NCI-H1105 (cell line): ENCODE measurements at places on chromosomes 7 and 10.

DNA sequence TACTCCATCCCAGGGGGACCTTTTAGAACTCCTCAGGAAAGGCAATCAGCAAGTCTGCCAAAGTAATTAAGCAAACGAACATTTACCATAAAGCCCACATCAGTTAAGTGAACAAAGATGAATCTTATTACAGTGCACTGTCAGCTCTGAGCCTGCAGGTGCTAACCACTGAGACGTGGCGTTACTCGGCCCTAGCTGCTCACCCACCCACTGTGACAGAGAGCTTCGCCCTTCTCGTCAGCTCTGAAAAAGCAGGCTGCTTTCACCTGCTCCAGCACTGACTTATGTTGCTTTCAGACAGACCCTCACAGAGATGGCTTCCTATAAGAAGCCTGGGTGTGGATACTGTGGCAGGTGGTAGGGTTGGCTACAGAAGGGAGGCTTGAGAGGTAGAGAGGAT is 57.7 kb upstream of the KCNIP2 start:
- peak; percentile 5 for DNase-seq

DNA sequence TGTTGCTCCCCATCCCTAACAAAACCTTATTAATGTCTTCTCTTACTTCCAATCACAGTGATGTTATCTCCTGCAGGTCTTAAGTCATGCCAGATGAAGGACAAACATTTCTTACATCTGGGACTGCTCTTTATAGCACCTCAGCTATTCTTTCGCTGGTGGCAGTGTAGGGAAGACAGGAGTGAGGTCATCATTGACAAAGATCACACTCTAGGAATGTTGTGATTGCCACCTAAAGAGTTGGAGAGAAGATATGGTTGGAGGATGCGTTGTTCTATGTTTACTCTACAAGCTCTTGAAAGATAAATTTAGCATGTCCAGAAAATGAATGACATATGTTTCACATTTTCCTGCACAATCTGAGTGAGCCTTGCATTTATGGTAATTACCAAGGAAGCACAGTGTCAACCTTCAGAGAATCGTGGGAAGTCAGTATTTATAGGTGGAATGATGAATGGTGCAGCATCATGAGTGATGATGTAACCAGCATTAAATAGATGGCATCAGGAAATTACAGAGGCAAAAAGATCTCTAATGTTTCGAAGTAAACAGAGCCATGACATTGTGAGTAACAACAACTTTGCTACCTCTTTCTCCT is 188.1 kb upstream of the STEAP1 start:
- DNase-seq: no peak

- DNase-seq: no peak
These were observed 59.2 kb downstream of the LHPP start for GRCh38 chr10:124520558-124521428.

GRCh38 chr10:77905781-77906180 is 20.8 kb downstream of the DLG5 start:
- no peak for DNase-seq

- DNase-seq: no peak
These were observed 27.4 kb upstream of the SYPL1 start for GRCh38 chr7:106139265-106140251.

- no peak for DNase-seq
These were observed 5.3 kb downstream of the ATXN7L1 start for GRCh38 chr7:105871142-105871541.

DNA sequence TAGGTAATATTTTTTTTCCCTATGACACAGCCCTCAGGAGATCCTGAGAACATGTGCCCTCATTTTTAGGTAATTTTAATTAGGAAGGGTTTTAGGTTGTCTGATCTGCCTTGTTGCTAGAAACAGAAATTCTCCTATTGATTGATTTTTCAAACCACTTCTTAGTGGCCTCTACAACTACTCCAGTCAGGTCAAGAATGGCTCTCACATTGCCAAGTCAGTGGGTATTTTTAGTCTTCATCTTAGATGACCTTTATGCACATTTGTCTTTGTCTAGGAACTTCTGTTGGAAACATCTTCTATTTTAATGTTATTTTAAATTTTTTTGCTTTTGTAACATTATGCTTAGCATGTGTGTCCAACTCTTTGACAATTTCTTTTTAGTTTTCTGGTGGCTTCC is 162.3 kb downstream of the MLLT10 start:
- DNase-seq: no peak

DNA sequence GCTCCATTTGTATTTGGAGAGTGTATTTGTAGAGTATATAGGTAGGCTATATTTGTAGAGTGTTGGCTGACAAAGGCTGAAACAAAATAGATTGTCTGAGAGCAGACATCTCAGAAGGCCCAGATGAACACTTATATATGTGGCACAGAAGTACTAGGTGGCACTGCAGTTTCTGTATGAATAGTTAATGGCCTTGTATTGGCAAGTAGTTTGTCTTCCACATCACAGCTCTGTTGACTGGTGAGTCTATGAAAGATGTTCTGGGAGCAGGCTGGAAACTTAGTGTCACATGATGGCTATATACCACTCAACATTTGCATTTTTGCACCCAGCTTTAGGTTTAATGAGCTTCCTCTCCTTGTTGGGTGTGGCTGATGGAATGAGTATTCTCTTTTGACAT is 51.9 kb downstream of the CCNY start:
- DNase-seq: no peak

- no peak for DNase-seq
These were observed 305.8 kb downstream of the KIF20B start for GRCh38 chr10:90007226-90007625.

- no peak for DNase-seq
These were observed 460.0 kb upstream of the NRP1 start for GRCh38 chr10:33794460-33794859.

DNA sequence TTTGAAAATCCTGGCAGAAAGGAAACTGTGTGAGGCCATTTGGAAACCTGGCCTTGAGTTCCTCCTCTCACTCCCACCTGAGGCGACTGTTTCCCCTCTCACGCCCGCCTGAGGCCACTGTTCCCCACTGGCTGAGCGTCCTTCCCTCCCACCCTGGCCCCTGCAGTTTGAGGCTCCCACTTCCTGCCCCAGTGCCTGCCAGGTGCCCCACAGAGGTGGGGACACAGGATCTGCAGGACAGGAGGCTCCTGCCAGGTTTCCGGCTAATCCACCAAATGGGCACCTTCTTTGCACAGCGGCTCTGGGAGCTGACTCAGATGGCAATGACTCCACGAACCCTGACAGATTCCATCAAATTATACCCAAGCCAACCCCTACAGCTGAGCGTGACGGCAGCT is 24.3 kb upstream of the LARP4B start:
- DNase-seq: no peak

GRCh38 chr7:136266457-136266856 is 289.3 kb upstream of the MTPN start:
- DNase-seq: no peak

- no peak for DNase-seq
These were observed 19.5 kb downstream of the PRKAG2 start for GRCh38 chr7:151857412-151857811.

DNA sequence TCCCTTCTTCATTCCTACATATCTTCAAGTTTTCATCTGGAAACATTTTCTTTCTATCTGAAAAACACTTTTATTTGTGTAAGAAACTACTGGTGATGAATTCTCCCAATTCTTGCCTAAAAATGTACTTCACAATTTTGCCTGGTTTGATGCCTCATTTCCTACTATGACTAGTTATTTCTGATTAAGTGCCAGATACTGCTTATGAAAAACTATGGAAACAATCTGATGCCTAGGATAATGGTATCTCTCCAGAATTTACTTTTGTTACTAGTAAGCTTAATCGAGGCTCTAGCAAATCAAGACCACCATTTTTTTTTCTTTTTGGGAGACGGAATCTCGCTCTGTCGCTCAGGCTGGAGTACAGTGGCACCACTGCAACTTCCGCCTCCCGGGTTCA is 31.3 kb downstream of the CACUL1 start:
- DNase-seq: no peak

- no peak for DNase-seq
These were observed 638 bp downstream of the LIPA start for GRCh38 chr10:89250865-89251408.

DNA sequence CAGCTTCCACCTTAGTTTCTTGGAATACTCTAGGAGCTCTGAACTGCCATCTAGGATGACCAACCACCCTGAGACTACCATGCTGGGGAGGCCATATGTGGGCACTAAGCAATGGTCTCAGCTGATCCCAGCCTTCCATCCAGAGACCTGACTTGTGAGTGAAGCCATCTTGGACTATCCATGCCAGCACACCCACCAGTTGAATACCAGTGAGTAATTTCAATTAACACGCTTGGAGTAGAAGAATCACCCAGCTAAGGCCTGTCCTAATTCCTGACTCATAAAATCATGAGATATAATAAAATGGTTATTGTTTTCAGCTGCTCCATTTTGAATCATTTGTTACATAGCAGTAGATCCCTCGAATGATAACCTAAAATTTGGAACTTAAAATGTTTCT is 5.2 kb upstream of the KIF5B start:
- DNase-seq: no peak

GRCh38 chr7:17758008-17758407 is 182.3 kb downstream of the SNX13 start:
- no peak for DNase-seq

GRCh38 chr10:120841522-120842189 is 9.5 kb upstream of the WDR11 start:
- DNase-seq: no peak

DNA sequence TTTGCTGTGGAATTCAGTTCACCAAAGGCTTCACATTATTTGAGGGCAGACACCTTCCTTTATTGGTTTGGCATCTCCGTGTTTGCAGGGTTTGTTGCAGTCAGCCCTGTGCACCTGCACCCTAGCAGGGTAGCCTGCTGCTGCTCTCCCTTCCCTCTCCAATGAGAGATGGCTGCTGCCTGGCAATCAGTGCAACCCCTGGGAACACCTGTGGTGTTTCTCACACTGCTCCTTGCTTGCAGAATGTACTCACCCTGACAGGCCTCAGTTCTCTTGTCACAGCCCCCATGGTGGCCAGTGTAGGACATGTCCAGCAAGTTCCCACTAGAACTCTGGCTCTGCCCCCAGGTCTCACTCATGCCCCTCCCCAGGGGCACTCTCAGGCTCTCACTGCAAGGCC is 12.1 kb upstream of the PPIA start:
- no peak for DNase-seq

- DNase-seq: no peak
These were observed 40.3 kb downstream of the SHOC2 start for GRCh38 chr10:110959379-110960332.

- no peak for DNase-seq
These were observed 121.5 kb downstream of the SLIT1 start for GRCh38 chr10:97063983-97064837.

GRCh38 chr10:19629567-19629966 is 186.7 kb upstream of the PLXDC2 start:
- no peak for DNase-seq
